Activated CD4-positive, CD25-positive, alpha-beta regulatory T cell (primary cell): ENCODE measurements at places on chromosomes 1 and 21.

DNA sequence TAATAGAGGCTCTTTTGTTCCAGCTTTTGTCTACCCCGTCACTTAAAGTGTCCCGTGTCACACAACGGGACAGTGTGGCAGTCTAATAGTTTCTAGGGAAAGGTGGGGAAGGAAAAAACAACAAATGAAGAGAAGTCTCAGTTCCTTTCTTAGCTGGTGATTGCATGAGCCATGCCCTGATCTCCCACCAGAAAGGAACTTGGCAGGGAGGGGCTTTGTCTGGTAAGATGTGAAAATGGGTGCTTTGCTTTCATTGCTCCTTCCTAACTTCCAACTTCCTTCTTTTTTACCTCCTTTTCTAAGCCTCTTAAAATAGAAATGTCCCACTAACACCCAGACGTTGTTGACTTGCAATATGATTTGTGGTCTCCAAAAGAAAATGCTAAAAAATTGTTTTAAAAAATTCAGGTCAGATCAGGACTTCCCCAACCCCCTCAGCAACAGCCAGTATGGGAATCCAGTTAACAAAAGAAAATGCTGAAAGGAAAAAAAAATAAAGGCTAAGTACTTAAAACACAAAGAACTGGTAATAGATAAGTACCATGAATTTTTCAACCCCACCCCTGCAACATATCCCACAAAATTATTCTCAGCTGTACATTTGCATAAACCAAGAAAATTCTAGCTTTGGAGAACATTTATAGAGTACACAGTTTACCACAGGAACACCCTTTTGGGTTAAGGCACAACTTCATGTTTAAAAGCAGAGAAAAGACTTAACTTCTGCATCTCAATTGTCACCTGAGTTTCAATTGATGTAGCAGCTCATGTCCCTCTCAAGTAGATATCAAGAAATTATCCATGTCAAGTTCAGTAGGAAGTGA is 106.2 kb downstream of the NIBAN1 start:
- DNase-seq = no peak

DNA sequence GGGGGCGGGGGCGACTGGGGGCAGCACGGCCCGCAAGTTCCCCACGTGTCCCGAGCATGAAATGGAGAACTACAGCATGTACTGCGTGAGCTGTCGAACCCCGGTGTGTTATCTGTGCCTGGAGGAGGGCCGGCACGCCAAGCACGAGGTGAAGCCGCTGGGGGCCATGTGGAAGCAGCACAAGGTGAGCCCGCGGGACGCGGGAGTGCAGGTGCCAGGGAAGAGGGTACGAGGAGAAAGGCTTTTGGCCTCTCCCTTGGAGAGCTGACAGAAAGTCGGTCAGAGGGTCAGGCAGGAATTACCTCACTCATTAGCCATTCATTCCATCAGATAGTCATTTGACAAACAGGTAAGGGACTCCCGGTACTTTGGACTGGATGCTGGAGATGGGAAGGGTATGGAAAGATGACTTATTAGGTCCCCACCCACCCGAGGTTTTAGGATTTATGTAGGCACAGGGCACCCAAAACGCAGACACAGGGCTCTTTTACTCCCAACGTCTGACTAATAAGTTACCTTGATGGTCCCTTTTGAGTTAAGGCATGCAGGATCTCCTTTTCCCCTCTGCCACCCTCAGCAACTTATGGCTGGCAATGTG is 2.1 kb downstream of the TRIM67 start:
- DNase-seq = no peak

DNA sequence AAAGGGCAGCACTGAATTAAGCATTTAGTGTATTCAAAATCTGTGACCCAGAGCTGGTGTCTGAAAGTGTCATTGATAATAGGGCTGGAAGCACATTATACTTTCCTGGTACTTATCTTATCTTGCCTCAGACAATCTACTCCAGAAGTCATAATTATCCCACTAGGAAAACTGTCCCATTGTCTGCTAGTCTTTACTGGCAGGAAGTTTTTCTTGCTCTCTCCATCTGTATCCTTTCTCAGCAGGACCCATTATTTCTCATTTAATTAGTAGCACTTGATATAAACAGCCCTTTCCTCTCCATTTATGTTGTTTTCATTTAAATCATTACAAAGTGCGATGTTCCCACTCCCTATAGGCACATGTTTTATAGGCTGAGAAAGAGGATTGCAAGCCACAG is 36.5 kb upstream of the BARHL2 start:
- DNase-seq = no peak

GRCh38 chr1:94550800-94551241 is 9.3 kb upstream of the F3 start:
- DNase-seq = no peak

DNA sequence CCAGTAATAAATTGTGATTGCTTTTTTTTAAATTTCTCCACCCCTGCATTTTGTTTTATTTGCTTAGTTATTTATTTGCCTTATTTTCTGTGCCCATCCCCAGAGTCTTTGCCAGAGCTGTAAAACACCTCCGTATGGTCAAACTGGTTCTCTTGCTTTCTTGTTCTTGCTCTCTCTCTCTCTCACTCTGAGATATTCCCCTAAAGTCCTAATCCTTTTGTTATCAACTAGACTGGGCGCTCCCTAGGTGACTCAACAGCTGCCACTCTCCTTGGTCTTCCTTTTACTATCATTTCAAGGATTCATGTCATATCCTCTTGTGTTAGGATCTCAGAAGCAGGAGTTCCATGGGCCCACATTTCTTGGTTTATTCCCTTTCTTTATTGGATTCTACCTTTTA is 160.0 kb downstream of the PRDM2 start:
- DNase-seq = no peak

DNA sequence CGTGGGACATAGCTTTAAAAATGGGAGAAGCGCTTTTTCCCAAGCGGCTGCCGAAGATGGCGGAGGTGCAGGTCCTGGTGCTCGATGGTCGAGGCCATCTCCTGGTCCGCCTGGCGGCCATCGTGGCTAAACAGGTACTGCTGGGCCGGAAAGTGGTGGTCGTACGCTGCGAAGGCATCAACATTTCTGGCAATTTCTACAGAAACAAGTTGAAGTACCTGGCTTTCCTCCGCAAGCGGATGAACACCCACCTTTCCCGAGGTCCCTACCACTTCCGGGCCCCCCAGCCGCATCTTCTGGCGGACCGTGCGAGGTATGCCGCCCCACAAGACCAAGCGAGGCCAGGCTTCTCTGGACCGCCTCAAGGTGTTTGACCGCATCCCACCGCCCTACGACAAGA is 245.5 kb downstream of the MRPL39 start:
- DNase-seq = no peak

GRCh38 chr1:201563406-201563780 is 24.5 kb downstream of the NAV1 start:
- no peak for DNase-seq

- DNase-seq = no peak
Measured at GRCh38 chr1:97905141-97905940, 15.5 kb downstream of the DPYD start.

DNA sequence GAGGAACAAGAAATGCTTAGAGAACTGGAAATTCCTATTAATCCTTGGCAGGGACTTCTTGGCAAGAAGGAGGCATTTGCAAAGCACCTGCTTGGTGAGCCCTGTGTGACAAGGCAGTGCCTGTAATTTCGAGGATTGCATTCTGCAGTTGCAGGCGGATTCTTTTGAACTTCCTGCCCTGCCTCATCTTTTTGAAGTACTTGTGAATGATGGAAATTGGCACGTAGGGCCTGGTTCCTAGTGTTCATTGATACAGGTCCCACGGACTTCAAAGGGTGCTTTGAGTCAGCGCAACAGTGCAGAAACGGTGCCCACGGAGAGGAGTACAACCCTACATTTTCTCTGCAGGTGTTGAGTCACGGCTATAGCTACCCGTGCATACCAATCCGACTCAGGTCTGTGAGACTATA is 6.4 kb downstream of the HUNK start:
- DNase-seq = no peak

DNA sequence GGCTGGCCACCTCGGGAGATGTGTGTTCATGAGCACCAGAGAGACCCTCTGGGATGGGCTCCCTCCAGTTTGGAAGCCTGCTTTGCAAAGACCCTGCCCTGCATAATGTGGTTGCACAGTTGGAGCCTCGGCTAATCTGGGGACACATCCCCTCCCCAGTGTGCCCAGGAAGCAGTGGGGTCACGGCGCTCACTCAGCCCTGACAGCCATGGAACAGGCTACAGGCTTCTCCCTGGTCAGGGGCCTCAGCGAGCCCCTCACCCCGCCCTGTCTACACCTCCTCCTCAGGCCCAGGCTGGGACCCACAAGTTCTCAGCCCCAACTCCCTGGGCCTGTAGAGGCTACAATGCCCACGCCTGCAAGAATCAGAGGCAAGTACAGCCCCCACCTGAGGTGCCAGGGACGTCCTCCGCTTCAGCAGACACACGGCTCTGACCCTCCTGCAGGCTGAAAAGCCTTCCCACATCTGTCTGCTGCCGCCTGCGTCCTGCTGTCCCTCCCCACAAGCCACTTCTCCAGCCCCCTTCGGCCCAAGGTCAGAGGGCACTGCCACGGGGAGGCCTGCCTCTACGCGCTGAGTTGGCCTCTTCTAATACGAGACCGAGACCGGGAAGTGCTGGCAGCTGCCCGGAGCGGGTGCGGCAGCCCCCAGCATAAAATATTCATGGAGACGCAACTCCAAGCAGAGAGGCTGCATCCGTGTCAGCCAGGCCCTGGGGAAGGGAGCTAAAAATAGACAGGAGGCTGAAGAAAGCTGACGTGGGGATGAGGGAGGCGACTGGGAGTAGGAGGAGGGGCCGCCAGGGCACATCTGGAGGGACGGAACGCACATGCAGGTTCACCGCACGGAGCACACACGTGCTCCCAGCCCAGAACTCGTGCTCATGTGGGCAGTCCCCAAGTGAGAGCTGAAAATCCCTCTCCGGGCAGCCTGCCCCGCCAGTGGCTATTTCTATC is 15.2 kb upstream of the GPR153 start:
- no peak for DNase-seq

DNA sequence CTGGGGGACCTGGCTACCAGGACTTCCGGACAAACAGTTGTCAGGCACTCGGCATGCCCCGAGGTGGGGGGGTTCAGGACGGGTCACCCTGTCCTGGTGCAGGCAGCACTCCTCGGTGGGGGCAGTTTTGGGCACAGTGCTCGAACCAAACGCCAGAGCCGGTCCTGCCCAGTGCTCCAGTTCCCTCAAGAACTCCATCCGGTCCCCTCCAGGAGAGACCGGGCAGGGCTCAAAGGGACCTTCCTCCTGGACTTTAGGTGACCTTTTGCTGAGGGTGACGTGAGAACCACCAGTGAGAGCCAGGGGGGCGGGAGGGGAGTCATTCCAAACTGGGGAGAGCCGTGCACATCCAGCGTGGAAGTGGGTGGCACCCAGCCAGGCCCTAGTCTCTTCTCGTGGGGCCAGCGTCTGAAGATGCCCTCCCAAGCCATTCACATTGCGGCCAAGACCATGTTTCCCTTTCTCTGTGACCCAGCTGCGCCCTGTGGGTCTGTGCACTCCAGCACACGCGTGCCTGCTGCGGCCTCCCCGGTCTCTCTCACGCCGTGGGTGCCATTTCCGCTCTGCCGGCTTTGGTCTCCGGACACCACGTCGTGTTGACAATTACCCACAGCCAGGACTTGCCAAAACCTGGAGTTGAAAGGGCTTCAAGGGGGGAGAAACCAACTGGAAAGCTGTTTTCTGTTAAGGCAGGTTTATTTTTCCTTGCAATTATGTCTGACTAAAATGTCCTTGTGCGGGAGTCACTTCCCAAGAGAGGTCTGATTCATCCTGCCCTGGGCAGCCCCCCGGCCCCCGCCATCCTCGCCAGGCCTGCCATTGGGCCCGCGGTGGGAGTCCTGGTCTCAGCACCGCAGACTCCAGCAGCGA is 178.8 kb upstream of the ARHGEF16 start:
- DNase-seq = no peak
